Thoracic aorta (tissue), 2 donors: ENCODE measurements at places on chromosomes 11 and 22. TPM values are rescaled to one million over a fixed set of nuclear protein-coding genes. Genes with fewer than 3 reads are reported as not detected.

DNA sequence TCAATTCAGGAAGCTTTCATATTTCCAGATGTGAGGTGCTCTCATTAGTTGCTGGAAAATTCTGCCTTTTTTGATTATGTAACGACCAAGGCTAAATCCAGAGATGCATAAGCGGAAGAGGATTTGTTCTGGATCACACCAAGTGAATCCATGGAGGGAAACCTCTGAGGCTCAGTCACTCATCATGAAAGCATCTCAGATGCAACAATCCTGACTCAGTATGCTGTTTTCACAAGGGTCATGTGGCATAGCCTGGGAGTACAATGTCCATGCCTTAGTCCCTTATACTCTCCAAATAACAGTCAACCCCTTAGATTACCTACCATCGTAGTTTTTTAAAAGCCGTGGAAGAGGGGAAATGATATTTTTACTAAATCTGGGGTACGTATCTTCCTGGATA is 445.6 kb downstream of the NTM start:
- no peaks in the 10 kb centered on the region for H3K4me1 ChIP-seq
- H3K36me3 ChIP-seq, result no peaks in the 10 kb centered on the region
- H3K4me3 ChIP-seq, result no peak overlapping the region
- no peak for DNase-seq
- H3K27ac ChIP-seq, result no peak overlapping the region
- no peaks in the 10 kb centered on the region for H3K27me3 ChIP-seq

- no peak overlapping the region for H3K27ac ChIP-seq
- no peak for DNase-seq
- no peaks in the 10 kb centered on the region for H3K27me3 ChIP-seq
- peaks cover 3% of the 10 kb centered on the region for H3K4me1 ChIP-seq
- no peaks in the 10 kb centered on the region for H3K36me3 ChIP-seq
Observed at GRCh38 chr11:44629732-44630345, 64.4 kb downstream of the CD82 start.

MACROD1 gene
- total RNA-seq, result 17.6 TPM

- DNase-seq, result no peak
- H3K27me3 ChIP-seq, result no peaks in the 10 kb centered on the region
- H3K36me3 ChIP-seq, result no peaks in the 10 kb centered on the region
- H3K4me3 ChIP-seq, result no peak overlapping the region
- H3K27ac ChIP-seq, result no peak overlapping the region
- peaks cover 6% of the 10 kb centered on the region for H3K4me1 ChIP-seq
Observed at GRCh38 chr11:16785520-16786128, 47.2 kb downstream of the C11orf58 start.

DNA sequence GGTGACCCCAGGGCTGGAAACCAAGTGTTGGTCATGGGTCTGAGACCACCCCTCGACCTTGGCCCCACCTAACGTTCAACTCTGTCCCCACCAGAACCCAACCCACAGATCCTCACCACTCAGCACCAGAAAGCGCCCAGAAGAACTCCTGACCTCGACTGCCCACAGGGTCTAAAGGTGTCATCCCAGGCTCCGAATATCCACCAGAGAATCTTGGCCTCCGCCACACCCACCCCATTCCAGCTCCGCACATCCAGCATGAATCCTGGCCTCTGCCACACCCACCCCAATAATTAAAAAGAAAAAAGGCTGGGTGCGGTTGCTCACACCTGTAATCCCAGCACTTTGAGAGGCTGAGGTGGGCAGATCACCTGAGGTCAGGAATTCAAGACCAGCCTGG is 1.3 kb downstream of the CERK start:
- peaks cover 36% of the 10 kb centered on the region for H3K4me1 ChIP-seq
- H3K27ac ChIP-seq, result no peak overlapping the region
- H3K36me3 ChIP-seq, result peaks cover 3% of the 10 kb centered on the region
